ENCODE measurements at places on chromosomes 7 and 10.

DNA sequence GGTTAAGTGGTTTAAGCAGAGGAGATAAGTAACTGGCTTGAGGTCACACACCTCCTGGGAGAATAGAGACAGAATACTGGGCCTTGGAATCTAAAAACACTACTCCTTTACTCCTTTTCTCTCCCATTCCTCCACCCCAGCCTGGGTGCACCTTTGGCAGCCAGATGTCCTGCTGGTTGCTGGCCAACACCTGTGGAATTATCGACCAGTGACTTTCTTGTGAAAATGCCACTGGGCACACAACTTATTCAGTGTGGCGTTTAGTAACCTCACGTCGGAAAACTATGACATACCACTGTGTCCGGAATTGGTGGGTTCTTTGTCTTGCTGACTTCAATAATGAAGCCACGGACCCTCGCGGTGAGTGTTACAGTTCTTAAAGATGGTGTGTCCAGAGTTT lies 26.4 kb downstream of the RNF133 start:
- H3K4me1 ChIP-seq = no peaks in the 10 kb centered on the region
- H3K36me3 ChIP-seq = no peaks in the 10 kb centered on the region
- H3K4me3 ChIP-seq = no peak overlapping the region
- no peaks in the 10 kb centered on the region for H3K27me3 ChIP-seq
- H3K27ac ChIP-seq = no peak overlapping the region

DNA sequence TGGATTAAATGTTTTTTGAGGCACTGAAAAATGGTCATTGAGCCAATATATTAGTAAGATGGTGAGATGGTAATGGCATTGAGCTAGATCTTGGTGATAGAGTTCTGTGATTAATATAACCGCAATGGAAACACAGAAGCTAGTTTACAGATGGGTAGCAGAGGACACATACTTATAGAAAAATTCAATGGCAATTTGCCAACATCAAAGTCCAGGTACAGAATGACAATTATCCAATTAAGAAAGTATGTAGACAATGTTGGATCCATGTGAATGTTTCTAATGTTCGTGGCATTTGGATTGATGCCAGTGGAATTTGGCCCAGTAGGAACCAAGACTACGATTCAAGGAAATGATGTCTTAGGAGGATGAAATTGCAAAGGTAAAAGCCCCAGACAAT lies 187.8 kb downstream of the GNAT3 start:
- no peak overlapping the region for H3K27ac ChIP-seq
- H3K4me1 ChIP-seq = no peaks in the 10 kb centered on the region
- no peaks in the 10 kb centered on the region for H3K27me3 ChIP-seq
- no peak for DNase-seq

GRCh38 chr7:30445770-30446169 lies 32.8 kb downstream of the NOD1 start:
- H3K4me3 ChIP-seq = no peak overlapping the region
- no peak overlapping the region for H3K27ac ChIP-seq
- H3K4me1 ChIP-seq = no peaks in the 10 kb centered on the region
- H3K27me3 ChIP-seq = no peaks in the 10 kb centered on the region

- no peak overlapping the region for H3K27ac ChIP-seq
- no peak for DNase-seq
- H3K4me3 ChIP-seq = no peak overlapping the region
- H3K36me3 ChIP-seq = no peaks in the 10 kb centered on the region
- peaks cover 1% of the 10 kb centered on the region for H3K4me1 ChIP-seq
Measured at GRCh38 chr7:127383123-127383835, 9.2 kb downstream of the ZNF800 start.

GRCh38 chr10:47333532-47333931 lies 11.3 kb downstream of the GDF2 start:
- no peaks in the 10 kb centered on the region for H3K36me3 ChIP-seq
- no peak overlapping the region for H3K4me3 ChIP-seq
- no peak overlapping the region for H3K27ac ChIP-seq
- H3K4me1 ChIP-seq = no peaks in the 10 kb centered on the region
- no peaks in the 10 kb centered on the region for H3K27me3 ChIP-seq

DNA sequence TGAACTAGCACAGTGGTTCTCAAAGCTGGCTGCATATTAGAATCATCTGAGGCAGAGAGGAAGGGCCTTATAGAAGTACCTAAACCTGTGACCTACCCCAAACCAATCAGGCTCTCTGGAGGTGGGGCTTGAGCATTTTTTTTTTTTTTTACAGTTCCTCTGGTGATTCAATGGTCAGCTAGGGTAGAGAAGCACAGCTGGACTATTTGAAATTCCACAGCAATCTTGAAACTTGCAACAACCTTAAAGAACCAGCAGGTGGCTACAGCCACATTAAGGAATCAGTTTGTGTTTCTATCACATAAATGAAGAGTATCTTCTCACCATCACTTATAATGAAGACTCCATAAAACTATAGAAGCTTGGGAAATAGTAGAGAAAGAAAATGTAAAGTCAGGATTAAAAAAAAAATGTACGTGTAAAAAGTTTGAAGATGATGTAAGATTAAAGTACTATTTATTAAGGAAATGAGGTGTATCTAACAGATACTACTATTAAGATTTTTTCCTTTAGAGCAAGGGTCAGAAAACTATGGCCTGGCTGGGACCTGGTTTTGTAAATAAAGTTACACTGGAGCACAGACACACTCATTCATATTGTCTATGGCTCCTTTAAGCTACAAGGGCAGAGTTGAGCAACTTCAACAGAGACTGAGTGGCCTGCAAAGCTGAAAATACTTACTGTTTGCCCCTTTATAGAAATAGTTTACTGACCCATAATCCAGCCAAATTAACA lies 3.8 kb downstream of the RTKN2 start:
- no peak overlapping the region for H3K27ac ChIP-seq
- no peak for DNase-seq
- H3K27me3 ChIP-seq = no peaks in the 10 kb centered on the region
- H3K4me3 ChIP-seq = no peak overlapping the region

- DNase-seq = no peak
- H3K4me1 ChIP-seq = peaks cover 6% of the 10 kb centered on the region
- H3K27me3 ChIP-seq = no peaks in the 10 kb centered on the region
- no peak overlapping the region for H3K4me3 ChIP-seq
- no peaks in the 10 kb centered on the region for H3K36me3 ChIP-seq
Measured at GRCh38 chr7:70571961-70572360, 560.0 kb upstream of the GALNT17 start.

- no peaks in the 10 kb centered on the region for H3K36me3 ChIP-seq
- H3K4me1 ChIP-seq = peaks cover 12% of the 10 kb centered on the region
- H3K4me3 ChIP-seq = no peak overlapping the region
- no peak overlapping the region for H3K27ac ChIP-seq
- H3K27me3 ChIP-seq = no peaks in the 10 kb centered on the region
Measured at GRCh38 chr7:42156291-42156865, 80.6 kb downstream of the GLI3 start.

- H3K4me1 ChIP-seq = no peaks in the 10 kb centered on the region
- H3K36me3 ChIP-seq = no peaks in the 10 kb centered on the region
Measured at GRCh38 chr7:55374213-55374612, 9.1 kb downstream of the LANCL2 start.

GRCh38 chr7:24924375-24924774 lies 55.6 kb downstream of the OSBPL3 start:
- peaks cover 16% of the 10 kb centered on the region for H3K4me1 ChIP-seq
- no peak overlapping the region for H3K4me3 ChIP-seq
- DNase-seq = no peak
- no peaks in the 10 kb centered on the region for H3K36me3 ChIP-seq
- H3K27ac ChIP-seq = no peak overlapping the region

DNA sequence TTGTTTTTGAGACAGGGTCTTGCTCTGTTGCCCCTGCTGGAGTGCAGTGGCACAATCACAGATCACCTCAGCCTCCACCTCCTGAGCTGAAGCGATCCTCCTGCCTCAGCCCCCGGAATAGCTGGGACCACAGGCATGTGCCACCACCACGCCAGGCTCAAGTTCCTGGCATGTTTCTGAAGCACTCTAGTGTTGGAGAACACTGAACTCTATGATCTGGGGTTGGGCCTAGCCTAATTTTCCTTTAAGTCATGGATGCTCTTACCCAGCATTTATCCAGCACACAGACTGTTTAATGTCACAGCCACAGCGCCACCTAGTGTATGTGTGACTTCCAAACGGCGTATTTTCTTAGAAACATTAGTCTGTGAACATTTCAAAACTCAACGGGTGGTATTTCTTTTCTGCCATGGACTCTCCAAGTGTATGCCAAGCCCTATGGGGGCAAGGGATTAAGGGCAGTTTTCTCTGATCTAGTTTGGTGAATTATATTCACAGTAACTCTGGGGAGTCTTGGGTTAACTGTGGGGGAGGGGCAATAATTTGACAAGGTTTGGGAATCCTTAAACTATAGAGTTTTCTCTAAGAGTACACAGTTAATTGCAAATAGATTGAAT lies 91.8 kb downstream of the CREM start:
- peak; percentile 82 for DNase-seq
- no peaks in the 10 kb centered on the region for H3K36me3 ChIP-seq
- no peaks in the 10 kb centered on the region for H3K4me1 ChIP-seq
- H3K27me3 ChIP-seq = no peaks in the 10 kb centered on the region
- H3K4me3 ChIP-seq = no peak overlapping the region

DNA sequence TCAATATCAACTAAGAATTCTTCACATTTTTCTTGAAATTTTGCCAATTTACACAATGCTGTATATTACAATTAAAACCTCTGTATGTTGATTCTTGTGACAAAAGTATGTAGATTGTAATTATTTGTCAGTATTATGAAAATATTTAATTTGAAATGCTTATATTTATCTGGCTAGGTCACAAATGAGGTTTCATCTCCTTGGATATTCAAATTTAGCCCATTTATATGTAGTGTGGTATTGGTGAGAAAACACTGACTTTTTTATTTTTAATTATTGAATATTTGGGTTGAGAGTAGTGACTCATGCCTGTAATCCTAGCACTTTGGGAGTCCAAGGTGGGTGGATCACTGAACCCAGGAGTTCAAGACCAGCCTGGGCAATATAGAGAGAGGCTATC lies 2.9 kb upstream of the RARRES2 start:
- no peak for DNase-seq
- peaks cover 7% of the 10 kb centered on the region for H3K4me1 ChIP-seq
- H3K27ac ChIP-seq = no peak overlapping the region
- no peaks in the 10 kb centered on the region for H3K27me3 ChIP-seq
- H3K36me3 ChIP-seq = no peaks in the 10 kb centered on the region

DNA sequence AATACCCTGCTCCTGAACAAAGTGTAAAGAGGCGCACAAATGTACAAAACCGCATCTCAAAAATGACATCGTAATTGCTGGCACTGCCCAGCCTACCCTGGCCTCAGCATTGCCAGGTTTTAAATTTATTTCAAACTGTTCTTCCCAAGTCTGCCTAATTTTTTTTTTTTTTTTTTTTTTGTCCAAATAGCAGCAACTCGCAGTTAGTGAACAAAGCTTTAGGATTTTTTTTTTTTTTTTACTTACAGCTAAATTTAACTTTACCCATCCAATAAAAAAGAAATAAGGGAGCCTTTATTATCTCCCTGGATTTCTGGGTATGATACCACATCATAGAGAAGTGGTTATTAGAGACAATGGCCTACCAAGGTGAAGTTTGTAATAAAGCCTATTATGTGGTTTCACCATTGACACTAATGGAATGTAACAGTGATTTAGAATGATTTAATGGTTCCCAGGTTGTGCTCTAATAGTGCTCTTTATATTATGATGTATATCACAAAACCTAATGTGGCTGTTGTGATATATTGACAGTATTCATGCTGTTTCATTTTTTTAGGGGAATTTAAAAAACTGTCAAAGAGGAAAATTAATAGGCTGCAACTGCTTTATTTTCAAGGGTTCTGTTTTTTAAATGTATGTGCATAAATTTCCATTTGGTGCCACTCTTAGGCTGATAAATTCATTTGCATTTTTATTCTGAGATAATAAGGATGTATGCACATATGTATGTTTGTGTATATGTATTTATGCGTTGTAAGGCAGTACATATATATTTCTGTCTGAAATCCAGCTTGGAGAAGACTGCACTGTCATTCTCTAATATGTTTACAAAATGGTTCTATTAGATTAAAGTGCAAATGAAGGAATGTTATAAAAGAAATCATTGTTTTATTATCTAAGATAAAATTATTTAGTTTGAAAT lies 309.0 kb downstream of the TFEC start:
- no peaks in the 10 kb centered on the region for H3K4me1 ChIP-seq
- H3K27me3 ChIP-seq = no peaks in the 10 kb centered on the region
- DNase-seq = no peak
- H3K4me3 ChIP-seq = no peak overlapping the region

DNA sequence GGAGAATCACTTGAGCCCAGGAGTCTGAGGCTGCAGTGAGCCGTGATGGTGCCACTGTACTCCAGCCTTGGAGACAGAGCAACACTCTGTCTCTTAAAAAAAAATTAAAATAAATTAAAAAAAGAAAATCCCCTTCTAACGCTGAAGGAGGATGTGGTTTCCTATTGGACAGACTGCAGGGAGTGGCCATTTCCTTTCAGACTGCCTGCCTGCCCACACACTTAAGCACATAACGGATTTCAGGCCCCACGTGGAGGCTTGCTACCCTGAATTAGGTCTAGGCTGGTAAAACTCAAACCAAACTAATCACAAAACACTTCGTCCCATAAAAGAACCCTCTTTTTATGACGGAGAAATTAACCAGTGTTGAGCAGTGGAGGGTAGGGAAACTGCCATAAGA lies 34.0 kb downstream of the GATA3 start:
- no peaks in the 10 kb centered on the region for H3K27me3 ChIP-seq
- no peak overlapping the region for H3K4me3 ChIP-seq
- no peaks in the 10 kb centered on the region for H3K4me1 ChIP-seq
- H3K27ac ChIP-seq = no peak overlapping the region
- DNase-seq = no peak

DNA sequence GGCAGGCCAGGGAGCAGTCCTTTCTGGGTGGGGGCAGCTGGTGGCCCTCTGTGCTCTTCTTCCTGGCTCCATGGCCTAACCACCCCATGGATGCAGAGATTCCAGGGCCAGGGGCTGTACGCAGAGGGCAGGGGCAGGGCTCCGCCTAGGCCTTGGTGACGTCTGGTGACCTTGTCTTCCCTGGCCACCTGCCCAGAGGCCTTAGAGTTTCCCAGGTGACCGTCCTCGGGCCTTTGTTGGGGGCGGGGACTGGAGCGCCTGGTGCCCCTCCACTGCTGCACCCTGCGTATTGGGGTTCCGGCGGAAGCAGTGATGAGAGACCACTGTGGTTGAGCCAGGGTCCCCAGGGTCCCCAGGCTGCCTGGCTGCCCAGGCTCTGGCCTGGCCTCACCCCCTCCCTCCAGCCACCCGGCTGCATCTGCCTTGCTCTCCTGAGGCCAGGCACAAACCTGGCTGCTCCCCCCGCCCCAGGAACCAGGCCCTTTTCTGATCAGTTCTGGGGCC lies 10.3 kb downstream of the PWWP2B start:
- peak; percentile 56 for DNase-seq
- H3K27ac ChIP-seq = peak overlapping the region; percentile 65
- H3K4me3 ChIP-seq = no peak overlapping the region
- H3K4me1 ChIP-seq = peaks cover 33% of the 10 kb centered on the region
- no peaks in the 10 kb centered on the region for H3K27me3 ChIP-seq

GRCh38 chr7:158261362-158262235 lies 326.0 kb downstream of the PTPRN2 start:
- no peak for DNase-seq
- no peaks in the 10 kb centered on the region for H3K27me3 ChIP-seq
- no peaks in the 10 kb centered on the region for H3K4me1 ChIP-seq
- H3K27ac ChIP-seq = no peak overlapping the region
- no peaks in the 10 kb centered on the region for H3K36me3 ChIP-seq

GRCh38 chr7:35869810-35870209 lies 69.0 kb downstream of the SEPTIN7 start:
- no peak for DNase-seq
- H3K27me3 ChIP-seq = no peaks in the 10 kb centered on the region
- H3K27ac ChIP-seq = no peak overlapping the region

Measured in ovary (tissue), 10 donors.